ENCODE measurements at places on chromosomes 2 and 18. TPM values are rescaled to one million over a fixed set of nuclear protein-coding genes. Genes with fewer than 3 reads are reported as not detected.

The NT5C1B gene
- not detected for total RNA-seq

DNA sequence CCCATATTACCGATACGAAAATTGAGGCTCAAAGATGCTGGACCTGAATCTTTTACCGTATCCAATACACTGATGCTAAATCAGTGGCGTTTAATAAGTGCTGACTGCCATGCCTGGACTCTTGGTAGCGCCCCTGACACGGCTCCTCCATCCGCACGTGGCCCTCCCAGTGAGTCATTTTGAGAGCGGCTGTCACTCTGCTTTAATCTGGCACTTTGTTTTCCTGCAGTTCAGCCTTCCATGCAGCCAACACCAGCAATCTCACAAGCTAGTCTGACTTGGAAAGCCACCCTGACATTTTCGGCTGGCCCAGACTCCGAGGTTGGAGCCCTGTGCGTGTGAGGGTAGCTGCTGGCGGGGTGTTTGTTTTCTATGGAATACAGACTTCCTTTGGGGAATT, 155.1 kb upstream of the LMAN1 start:
- no peak for DNase-seq
- H3K4me3 ChIP-seq = no peak overlapping the region
- H3K27me3 ChIP-seq = peaks cover 14% of the 10 kb centered on the region

- no peaks in the 10 kb centered on the region for H3K27me3 ChIP-seq
- no peak overlapping the region for H3K27ac ChIP-seq
- H3K36me3 ChIP-seq = peaks cover 34% of the 10 kb centered on the region
- no peaks in the 10 kb centered on the region for H3K4me1 ChIP-seq
- no peak overlapping the region for H3K4me3 ChIP-seq
Measured at GRCh38 chr2:121771976-121772742, 16.7 kb downstream of the TSN start.

GRCh38 chr2:166411473-166412230, 35.9 kb upstream of the SCN9A start:
- no peaks in the 10 kb centered on the region for H3K36me3 ChIP-seq
- no peaks in the 10 kb centered on the region for H3K4me1 ChIP-seq
- no peak for DNase-seq

DNA sequence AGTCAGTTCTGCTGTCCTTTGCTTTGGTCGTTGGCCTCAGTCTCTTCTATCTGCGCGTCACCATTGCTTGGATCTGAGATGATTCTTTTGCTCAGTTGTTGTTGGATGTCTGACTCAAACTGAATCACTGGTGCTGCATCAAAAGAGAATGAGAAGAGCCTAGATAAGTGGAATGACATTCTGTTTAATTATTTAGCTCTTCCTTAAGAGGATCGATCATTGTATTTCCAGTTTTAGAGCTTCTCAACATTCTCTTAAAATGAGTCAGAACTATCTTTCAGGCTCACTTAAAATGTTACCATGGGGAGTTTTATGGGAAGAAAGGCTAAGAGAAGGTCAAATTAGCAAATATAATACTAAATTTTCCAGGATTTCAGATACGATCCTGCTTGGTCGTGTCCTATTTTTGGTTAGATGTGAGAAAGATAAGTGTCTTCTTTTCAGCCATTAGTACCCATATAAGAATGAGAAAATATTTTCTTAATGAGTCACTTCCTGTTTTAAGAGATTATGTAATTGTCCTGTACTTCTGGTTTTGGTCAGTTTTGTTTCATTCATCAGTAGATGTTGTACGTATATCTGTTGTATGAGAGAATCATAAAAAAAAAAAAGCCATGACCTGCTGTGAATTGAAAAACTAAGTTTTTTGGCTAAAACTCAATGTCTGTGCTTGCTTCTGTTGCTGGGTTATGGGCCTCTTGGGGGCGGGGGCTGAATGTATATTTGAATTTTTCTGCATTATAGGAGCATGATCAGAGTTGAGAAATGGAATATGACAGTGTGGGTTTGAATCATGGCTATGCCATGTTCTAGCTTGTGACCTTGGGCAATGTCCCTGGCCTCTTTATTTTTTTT, 31.6 kb upstream of the CASP10 start:
- H3K4me1 ChIP-seq = peaks cover 40% of the 10 kb centered on the region
- no peaks in the 10 kb centered on the region for H3K27me3 ChIP-seq
- H3K27ac ChIP-seq = peak overlapping the region; percentile 84

DNA sequence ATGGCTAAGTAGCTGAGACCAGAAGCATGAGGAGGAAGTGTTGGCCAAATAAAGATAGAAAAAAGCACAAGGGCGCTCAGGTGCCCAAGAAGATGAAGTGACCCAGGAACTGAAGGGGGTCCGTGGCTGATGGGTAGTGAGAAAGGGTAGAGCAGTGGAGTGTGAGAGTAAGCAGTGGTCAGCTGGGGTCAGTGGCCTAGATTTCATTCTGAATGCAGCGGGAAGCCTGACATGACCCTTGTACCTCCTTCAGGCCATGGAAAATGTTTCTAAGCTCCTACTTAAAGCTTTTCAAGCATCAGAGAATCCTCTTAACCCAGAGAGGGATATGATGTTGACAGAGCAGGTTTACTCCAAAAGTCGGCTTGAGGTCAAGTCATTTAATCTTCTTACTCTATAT, 89.0 kb upstream of the UNC80 start:
- H3K4me1 ChIP-seq = no peaks in the 10 kb centered on the region
- no peak overlapping the region for H3K4me3 ChIP-seq
- no peak overlapping the region for H3K27ac ChIP-seq
- no peak for DNase-seq
